ENCODE measurements at places on chromosomes 4 and X.

- no peak for DNase-seq
Measured at GRCh38 chr4:40992472-40993295, 221.7 kb downstream of the APBB2 start.

- no peak for DNase-seq
Measured at GRCh38 chr4:113834298-113834697, 72.8 kb upstream of the CAMK2D start.

- no peak for DNase-seq
Measured at GRCh38 chr4:152657657-152658056, 22.1 kb downstream of the TMEM154 start.

- DNase-seq, result no peak
Measured at GRCh38 chr4:84089652-84090437, 409.2 kb downstream of the NKX6-1 start.

GRCh38 chrX:72604112-72604511 is 31.5 kb upstream of the HDAC8 start:
- no peak for DNase-seq

Data from CD4-positive, CD25-positive, alpha-beta regulatory T cell (primary cell).